ENCODE measurements at places on chromosomes 1 and 21. TPM values are rescaled to one million over a fixed set of nuclear protein-coding genes. Genes with fewer than 3 reads are reported as not detected.
A peak's percentile ranks its signal among the peaks of the same experiment; 100 is the strongest.

GRCh38 chr1:41314376-41315145 lies 46.7 kb upstream of the FOXO6 start:
- no peaks in the 10 kb centered on the region for H3K36me3 ChIP-seq
- no peak overlapping the region for H3K27ac ChIP-seq
- DNase-seq, result no peak

TCHHL1 gene
- total RNA-seq, result not detected

DNA sequence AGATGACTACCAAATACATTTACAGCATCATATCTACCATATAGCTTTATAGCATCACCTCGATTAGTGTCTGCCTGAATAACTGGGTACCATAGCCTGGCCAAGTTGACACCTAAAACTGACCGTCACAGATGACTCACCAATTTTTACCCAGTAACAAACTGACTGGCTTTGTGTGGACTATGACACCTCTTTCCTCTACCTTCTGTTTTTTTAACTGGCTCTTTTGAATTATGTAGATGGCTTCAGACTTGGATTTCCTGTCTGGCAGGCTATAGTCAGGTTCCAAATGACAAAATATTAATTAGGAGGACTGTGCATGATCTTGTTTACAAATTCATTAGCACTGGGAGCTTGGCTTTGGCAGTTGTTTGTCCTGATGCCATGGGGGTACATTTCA lies 360.3 kb downstream of the TGFB2 start:
- H3K27ac ChIP-seq, result no peak overlapping the region
- DNase-seq, result no peak
- H3K27me3 ChIP-seq, result no peaks in the 10 kb centered on the region
- no peaks in the 10 kb centered on the region for H3K36me3 ChIP-seq

DNA sequence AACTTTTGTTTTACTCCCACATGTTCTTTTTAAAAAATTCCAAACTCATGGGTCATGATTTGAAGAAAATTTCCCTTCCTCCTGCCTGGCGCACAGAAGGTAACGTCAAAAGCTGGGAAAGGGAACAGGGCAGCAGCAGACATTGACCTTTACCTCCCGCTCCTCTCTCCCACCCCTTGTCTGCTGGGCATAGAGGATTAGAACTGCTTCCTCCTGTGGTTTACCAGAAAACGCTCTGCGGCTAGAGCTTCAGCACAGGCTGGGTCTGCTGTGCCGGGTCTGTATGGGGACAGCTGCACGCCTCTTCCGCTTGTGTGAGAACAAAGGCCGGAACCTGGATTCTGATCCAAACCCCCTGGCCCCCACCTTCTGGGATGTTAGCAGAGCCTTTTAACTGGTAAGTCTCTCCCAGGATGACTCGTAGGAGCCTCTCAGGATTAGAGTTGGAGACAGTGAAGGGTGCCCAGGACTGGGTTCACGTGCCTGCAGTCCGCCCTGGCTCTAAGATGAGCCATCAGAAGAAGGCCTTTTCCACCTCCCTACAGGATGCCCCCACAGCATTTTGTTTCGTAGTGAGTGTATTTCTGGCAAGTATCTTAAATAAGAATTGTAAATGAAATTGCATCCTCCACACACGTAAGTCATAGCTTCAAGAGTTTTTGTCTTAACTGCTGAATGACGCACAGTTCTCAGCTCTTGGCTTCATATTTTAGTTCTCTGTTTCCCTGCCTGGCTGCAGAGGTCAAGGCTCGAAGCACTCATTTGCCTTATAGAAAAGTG lies 5.2 kb downstream of the H6PD start:
- H3K36me3 ChIP-seq, result no peaks in the 10 kb centered on the region
- H3K4me3 ChIP-seq, result no peak overlapping the region
- DNase-seq, result peak; percentile 69
- no peaks in the 10 kb centered on the region for H3K27me3 ChIP-seq
- H3K27ac ChIP-seq, result peak overlapping the region; percentile 63
- H3K4me1 ChIP-seq, result peaks cover 70% of the 10 kb centered on the region

LMX1A gene
- 0.41 TPM for total RNA-seq

DNA sequence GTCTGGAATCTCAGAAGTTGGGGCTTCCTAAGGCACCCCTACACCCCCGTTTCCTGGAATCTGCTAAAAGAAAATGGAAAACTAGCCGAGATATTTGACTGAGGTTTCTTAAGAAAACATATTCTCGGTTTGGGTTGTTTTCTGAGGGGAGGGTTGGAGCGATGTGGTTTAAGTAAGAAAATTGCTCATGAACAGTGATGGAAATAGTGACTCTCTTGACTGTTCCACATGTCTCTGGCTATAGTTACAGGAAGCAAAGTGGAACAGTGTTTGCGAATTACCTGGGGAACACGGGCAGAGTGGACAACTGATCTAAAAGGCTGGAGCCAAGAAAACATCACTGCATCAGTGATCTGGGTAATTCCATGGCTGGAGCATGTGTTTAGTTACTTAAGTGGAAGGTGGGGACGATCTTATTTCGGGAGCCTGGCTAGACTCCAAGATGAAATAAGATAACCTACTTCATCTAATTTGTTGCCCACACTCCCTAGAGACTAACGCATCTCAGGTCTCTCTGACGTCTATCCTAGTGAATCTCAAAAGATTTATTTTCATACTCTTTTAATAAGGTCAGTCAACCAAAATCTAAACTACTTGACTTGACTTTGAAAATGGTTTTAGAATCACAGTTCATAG lies 92.4 kb downstream of the KCNJ15 start:
- H3K27me3 ChIP-seq, result peaks cover 13% of the 10 kb centered on the region
- H3K4me1 ChIP-seq, result no peaks in the 10 kb centered on the region
- H3K36me3 ChIP-seq, result no peaks in the 10 kb centered on the region
- H3K27ac ChIP-seq, result no peak overlapping the region
- DNase-seq, result no peak

HES2 gene
- 10.5 TPM for total RNA-seq

GRCh38 chr1:207191776-207192175 lies 87.7 kb downstream of the C4BPA start:
- H3K4me3 ChIP-seq, result no peak overlapping the region
- H3K27ac ChIP-seq, result no peak overlapping the region
- H3K36me3 ChIP-seq, result no peaks in the 10 kb centered on the region
- DNase-seq, result no peak
- H3K4me1 ChIP-seq, result no peaks in the 10 kb centered on the region

TTC22 gene
- 174 TPM for total RNA-seq

DNA sequence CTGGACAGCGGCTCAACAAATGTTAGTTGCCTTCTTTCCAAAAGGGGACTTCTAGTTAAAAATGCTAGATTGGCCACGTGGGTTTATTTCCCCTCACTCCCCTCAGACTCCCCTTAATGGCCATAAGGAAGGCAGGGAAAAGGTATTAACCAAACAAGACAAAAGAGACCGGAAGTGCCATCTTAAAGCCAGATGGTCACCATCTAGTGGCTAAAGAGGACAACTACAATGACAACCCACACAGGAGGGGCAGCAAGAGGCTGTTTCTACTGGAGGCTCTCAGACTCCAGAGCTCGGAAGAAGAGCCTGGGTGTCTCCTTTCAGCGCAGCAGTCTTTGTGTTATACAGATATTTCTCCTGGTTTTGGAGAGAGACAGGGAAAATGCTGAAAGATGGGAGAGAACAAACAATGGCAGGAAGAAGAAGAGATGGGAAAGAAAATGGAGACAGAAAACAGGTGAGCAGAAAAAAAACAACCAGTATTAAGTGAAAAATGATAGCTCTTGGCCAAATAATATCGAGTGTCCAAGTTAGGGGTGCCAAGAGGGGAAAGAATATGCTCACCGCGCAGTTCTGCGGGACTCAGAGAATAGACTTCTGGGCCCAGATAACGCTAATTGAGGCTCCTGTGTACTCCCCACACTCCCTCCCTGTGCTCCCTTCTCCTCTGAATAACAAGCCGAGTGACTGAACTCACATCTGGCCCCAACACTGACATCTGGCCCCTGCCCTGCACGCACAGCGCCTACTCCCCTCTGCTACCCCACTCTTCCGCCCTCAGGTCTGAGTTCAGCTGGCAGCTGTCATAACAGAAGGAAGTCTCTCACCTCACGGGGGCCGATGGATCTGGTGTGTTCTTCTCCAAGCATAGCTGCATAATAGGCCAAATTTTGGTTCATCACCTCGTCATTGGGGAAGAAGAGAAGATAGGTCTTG lies 9.6 kb downstream of the P3H1 start:
- no peaks in the 10 kb centered on the region for H3K4me1 ChIP-seq
- no peaks in the 10 kb centered on the region for H3K36me3 ChIP-seq
- no peak for DNase-seq
- no peaks in the 10 kb centered on the region for H3K27me3 ChIP-seq

LPGAT1 gene
- total RNA-seq, result 345 TPM

PROK1 gene
- not detected for total RNA-seq

- no peak for DNase-seq
- no peak overlapping the region for H3K4me3 ChIP-seq
- H3K36me3 ChIP-seq, result no peaks in the 10 kb centered on the region
- no peaks in the 10 kb centered on the region for H3K4me1 ChIP-seq
- H3K27me3 ChIP-seq, result no peaks in the 10 kb centered on the region
Measured at GRCh38 chr1:90341516-90341915, 346.6 kb downstream of the ZNF326 start.

MEF2D gene
- 80.6 TPM for total RNA-seq

DNA sequence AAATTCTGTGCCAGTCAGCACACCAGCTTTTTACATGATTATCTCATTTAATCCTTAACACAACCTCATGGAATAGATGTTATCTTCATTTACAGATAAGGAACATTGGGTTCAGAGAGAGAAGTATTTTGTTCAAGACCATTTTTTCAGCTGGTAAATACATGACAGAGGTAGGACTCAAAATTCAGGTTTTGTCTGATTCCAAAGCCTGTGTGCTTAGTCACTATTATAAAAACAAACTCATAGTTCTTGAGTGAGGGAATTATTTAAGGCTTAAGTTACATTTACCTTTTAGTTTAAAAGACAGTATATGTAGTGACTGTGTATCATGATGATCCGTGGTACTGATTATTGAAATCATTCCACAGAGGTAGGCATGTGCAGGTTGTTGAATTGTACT lies 125.2 kb downstream of the MAGI3 start:
- no peak overlapping the region for H3K4me3 ChIP-seq
- no peaks in the 10 kb centered on the region for H3K27me3 ChIP-seq
- peaks cover 2% of the 10 kb centered on the region for H3K4me1 ChIP-seq
- no peak overlapping the region for H3K27ac ChIP-seq
- DNase-seq, result no peak

DNA sequence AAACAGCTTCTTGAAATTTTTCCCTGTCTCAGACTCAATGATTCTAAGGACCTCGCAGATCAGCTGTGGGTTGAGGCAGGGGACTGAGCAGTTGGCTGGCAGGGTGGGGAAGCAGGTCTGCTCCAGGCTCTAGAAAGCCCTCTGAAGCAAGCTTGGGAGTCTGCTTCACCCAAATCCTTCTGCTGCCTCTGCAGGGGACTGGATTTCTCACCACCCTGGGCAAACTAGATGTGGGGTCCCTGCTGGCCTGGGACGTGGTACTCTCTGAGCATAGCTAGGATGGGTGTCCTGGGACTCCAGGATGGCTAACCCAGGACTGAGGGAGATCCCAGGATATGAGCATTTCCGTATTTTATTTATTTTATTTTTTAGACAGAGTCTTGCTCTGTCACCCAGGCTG lies 89.3 kb downstream of the LAMC2 start:
- H3K27me3 ChIP-seq, result no peaks in the 10 kb centered on the region
- DNase-seq, result no peak
- H3K27ac ChIP-seq, result no peak overlapping the region
- H3K4me3 ChIP-seq, result no peak overlapping the region

DNA sequence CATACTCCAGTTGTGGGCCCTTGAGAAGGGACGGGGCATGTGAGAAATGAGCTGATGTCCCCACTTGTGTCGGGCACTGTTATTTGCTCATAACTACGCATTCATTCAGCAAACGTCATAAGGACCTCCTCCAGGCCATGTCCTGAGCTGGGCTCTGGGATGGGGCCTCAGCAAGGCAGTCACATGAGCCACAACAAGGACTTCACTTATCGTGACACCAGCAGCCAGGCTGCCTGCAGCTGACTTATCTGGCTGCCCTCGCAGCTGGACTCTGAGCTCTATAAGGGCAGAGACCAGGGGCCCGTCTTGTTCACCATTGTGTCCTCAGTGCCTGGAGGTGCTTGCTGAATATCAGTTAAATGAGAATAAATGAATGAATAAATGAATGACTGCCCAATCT lies 37.5 kb upstream of the GRIK3 start:
- H3K4me1 ChIP-seq, result no peaks in the 10 kb centered on the region
- H3K27ac ChIP-seq, result no peak overlapping the region
- DNase-seq, result no peak
- no peak overlapping the region for H3K4me3 ChIP-seq

PTGS2 gene
- total RNA-seq, result 5.9 TPM

GRCh38 chr1:52416811-52417210 lies 12.4 kb downstream of the PRPF38A start:
- H3K27me3 ChIP-seq, result no peaks in the 10 kb centered on the region
- DNase-seq, result no peak
- H3K4me1 ChIP-seq, result no peaks in the 10 kb centered on the region
- H3K36me3 ChIP-seq, result peaks cover 47% of the 10 kb centered on the region
- H3K4me3 ChIP-seq, result no peak overlapping the region

RTCA gene
- total RNA-seq, result 41.9 TPM

- peaks cover 5% of the 10 kb centered on the region for H3K4me1 ChIP-seq
- H3K4me3 ChIP-seq, result no peak overlapping the region
- no peak overlapping the region for H3K27ac ChIP-seq
- no peaks in the 10 kb centered on the region for H3K36me3 ChIP-seq
- DNase-seq, result no peak
- no peaks in the 10 kb centered on the region for H3K27me3 ChIP-seq
Measured at GRCh38 chr1:178645157-178645807, 79.8 kb upstream of the RALGPS2 start.

OR2L2 gene
- not detected for total RNA-seq

GRCh38 chr1:8955406-8955805 lies 9.7 kb downstream of the CA6 start:
- no peaks in the 10 kb centered on the region for H3K4me1 ChIP-seq
- no peaks in the 10 kb centered on the region for H3K36me3 ChIP-seq

- H3K4me3 ChIP-seq, result no peak overlapping the region
- no peaks in the 10 kb centered on the region for H3K4me1 ChIP-seq
- no peaks in the 10 kb centered on the region for H3K27me3 ChIP-seq
- no peak for DNase-seq
- no peak overlapping the region for H3K27ac ChIP-seq
Measured at GRCh38 chr1:33649759-33650158, 177.3 kb downstream of the ZSCAN20 start.

GRCh38 chr1:16720351-16721223 lies 19.7 kb upstream of the RNU1-4 start:
- peaks cover 27% of the 10 kb centered on the region for H3K27me3 ChIP-seq
- no peaks in the 10 kb centered on the region for H3K36me3 ChIP-seq
- no peak overlapping the region for H3K27ac ChIP-seq
- no peaks in the 10 kb centered on the region for H3K4me1 ChIP-seq
- DNase-seq, result peak; percentile 6
- no peak overlapping the region for H3K4me3 ChIP-seq
